Left hindlimb (tissue), 1 donor: ENCODE measurements at places on chromosomes 16 and 17.

DNA sequence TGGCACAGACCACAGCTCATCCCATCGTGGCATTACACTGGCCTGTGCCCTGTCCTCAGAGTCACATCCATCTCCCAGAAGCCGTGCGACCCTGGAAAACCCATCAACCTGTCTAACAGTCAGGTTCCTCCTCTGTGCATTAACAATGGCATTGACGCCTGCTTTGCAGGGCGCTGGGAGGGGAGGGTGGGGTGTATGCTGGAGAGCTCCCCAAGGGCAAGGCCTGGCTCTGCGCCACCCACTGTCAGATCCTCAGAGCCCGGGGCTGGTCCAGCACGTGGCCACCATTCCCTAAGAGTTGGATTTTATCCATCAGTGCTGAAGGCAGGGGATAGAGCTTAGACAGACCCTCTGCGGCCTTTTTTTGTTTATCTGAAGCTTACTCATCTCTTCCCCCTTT is 28.7 kb downstream of the NOS2 start:
- no peak for DNase-seq

DNA sequence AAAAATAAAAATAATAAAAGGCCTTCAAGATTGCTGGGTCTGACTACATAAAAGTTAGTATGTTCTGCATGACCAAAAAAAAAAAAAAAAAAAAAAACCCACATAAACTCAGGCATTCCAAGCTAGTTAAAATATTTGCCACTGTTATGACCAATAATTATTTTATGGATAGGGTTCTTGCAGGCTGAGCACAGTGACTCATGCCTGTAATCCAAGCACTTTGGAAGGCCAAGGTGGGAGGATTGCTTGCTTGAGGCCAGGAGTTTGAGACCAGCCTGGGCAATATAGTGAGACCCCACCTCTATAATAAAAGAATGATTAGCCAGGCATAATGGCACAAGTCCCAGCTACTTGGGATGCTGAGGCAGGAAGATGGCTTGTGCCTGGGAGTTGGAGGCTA is 8.1 kb downstream of the SCNN1B start:
- no peak for DNase-seq

GRCh38 chr17:28741358-28742349 is 2.2 kb upstream of the TRAF4 start:
- DNase-seq, result no peak

- no peak for DNase-seq
Observed at GRCh38 chr16:56793492-56793891, 63.6 kb downstream of the NUP93 start.

DNA sequence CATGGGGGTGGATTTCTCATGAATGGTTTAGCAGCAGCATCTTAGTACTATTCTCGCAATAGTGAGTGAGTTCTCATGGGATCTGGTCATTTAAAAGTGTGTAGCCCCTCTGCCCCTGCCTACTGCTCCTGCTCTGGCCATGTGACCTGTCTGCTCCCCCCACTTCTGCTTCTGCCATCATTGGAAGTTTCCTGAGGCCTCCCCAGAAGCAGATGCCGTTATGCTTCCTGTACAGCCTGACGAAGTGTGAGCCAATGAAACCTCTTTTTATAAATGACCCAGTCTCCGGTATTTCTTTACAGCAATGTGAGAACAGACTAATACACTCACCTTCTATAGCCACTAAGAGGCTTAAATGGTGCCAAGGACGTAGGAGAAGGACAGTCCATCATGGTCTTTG is 51.5 kb downstream of the NOL11 start:
- no peak for DNase-seq

DNA sequence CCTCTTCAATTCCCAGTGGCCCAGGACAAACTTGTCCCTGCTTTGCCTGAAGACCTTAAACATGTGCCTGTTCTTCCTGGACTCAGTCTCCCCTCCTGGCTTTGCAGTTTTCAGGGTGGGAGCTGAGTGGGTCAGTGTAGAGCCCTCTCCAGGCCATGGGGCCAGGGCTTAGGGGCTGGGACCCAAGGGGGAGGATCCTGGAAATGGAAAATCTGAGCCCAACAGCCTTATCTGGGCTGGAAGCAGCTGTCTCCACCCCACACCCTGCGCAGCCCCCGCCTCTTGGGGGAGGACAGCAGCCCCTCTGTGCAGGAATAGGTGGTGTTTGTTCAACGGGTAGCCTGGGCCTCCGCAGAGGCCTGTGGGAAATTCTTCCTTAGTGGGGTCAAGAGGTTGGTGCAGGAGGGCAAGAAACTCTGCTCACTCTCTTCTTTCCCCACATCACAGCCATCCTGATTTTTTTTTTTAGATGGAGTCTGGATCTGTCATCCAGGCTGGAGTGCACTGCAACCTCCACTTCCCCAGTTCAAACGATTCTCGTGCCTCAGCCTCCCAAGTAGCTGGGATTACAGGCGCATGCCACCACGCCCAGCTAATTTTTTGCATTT is 6.8 kb upstream of the SMTNL2 start:
- DNase-seq, result no peak

GRCh38 chr17:1221209-1221608 is 41.4 kb upstream of the ABR start:
- no peak for DNase-seq

DNA sequence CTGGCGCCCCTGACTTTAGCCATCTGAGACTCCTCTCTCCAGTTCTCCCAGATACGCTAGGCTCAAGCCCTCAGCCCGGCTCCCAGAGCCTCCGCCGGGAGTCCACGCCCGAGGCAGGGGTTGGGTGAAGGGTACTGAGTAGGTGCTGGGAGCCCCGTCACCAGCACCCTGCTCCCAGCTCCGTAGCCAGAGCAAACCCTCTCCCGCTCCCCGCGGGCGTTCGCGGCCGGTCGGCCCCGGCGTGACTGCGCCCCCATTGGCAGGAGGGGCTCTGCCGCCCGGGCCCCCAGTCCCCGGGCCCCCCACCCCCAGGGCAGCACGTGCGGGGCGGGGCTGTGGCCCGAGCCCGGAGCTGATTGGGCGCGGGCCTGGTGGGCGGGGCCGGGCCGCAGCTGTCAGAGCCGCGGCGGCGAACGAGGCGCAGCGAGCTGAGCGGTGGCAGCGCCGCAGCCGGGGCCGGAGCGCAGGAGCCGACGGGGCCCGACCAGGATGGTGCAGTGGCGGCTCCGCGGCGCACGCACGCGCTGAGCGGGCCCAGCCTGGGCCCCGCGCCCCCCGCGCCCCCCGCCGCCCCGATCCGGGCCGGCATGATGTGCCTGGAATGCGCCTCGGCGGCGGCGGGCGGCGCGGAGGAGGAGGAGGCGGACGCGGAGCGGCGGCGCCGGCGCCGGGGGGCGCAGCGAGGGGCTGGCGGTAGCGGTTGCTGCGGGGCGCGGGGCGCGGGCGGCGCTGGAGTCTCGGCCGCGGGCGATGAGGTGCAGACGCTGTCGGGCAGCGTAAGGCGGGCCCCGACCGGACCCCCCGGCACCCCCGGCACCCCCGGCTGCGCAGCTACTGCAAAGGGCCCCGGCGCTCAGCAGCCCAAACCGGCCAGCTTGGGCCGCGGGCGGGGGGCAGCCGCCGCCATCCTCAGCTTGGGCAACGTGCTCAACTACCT is at the start of gene SPNS2:
Gene SPNS2 (plus strand): TSS at position 421 of the 937 bp plus-strand sequence. CDS start 167 bp downstream, at position 588.
- peak; percentile 74 for DNase-seq

- DNase-seq, result no peak
Observed at GRCh38 chr17:9432134-9432885, 143.3 kb downstream of the STX8 start.

DNA sequence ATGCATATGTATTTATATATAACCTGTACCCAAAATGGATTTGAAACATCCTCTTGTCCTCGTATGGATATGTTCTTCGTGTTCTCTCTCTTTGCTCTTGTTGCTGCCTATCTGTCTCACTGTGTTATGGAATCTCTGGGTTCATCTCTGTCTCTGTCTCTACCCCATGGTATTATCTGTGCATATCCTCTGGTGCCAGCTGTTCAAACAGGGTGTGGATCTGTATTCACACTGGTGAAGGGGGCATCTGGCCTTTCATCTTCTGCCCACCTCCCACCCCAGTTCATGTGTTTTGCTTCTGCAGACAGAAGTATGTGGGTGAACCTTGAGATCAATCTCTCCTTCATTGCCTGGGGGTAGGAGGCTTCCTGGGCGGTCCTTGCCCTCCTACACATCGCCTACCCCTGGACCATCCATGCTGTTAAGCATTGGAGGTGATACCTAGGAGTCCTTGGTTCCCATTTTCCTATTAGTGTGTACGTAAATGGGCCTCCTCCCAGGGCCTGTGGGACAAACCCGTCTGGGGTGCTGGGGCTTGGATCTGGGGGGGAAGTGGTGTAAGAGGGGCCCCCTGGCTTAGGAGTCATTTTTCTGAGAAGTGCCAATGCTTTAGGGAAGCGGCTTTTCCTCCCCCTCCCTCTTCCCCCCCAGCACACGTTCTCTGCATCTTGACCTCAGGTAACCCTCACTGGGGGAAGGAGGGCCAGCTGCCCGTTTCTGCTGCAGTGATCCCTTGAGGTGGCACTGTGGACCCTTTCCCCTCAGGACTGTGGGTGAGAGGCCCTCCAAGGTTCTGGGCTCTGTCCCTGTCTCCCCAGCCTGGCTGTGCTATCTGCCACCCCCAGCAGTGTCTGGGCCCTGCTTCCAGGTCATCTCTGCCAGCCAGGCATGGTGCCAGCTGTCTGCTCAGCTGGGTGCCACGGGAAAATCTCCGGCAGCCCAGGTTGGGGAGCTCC is 21.1 kb downstream of the RARA start:
- no peak for DNase-seq

DNA sequence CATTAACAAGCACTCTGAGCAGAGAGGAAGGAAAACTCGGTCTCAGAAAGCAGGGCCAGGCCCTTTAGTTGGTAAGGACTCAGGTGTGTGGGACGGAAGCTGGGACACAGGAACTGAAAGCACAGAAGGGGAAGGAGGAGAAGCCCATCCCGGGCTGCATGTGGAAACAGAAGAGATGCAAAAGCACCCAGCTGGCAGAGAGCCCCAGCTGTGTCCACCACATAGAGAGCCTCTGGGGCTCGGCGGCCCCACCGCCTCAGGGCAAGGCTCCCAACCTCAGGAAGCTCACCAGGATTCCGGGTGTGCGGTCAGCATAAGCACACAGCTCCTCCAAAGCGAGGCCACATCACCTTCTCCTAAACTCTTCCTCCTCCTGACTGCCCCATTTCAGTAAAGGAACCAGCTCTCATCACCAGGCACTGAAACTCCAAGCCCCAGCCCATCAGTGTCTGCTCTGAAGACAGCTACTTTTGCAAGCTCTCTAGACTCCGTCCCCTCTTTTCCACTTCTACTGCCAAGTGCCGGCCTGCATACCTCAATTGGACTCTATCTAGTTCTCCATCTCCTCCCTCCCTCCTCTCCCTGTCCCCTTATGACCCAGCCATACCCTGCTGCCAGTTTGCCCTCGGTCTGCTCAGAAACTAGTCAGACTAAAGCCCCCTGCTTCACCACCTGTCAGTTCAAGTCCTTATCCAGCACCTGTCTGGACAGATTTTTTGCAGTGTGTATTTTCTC is 6.0 kb downstream of the ST3GAL2 start:
- DNase-seq, result no peak

DNA sequence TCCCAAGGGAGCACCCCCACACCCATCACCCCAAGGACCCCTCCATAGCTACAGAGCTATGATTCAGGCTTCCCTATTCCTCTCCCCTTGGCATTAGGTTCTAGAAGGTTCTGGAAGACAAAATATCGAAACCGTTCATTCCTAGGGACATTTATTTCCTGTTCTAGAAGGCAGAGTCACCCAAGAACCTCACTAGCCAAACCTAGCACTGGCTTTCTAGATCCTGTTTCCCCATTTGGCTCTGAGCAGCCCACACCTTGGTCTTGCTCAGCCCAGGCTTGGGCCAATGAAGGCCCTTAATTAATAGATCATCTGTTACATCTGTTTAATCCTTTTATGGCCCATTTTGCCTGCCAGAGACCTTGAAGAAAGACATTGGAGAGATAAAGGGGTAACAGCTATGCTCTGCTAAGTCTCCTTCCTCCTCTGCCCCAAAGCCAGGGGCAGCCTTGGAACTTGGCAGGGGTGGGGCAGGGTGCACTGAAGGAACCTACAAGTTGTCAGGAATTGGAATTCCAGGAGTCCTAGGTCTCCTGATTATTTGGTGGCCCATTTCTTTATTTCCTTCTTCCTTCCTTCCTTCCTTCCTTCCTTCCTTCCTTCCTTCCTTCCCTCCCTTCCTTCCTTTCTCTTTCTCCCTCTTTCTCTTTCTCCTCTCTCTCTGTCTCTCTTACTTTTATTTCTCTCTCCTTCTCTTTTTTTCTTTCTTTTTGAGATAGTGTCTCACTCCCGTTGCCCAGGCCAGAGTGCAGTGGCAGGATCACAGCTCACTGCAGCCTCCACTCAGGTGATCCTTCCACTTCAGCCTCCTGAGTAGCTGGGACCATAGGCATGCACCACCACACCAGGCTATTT is 8.7 kb upstream of the FZD2 start:
- no peak for DNase-seq

GRCh38 chr17:63573634-63574033 is 23.4 kb downstream of the DCAF7 start:
- no peak for DNase-seq

GRCh38 chr16:85158743-85159178 is 46.5 kb upstream of the CIBAR2 start:
- DNase-seq, result peak; percentile 32

DNA sequence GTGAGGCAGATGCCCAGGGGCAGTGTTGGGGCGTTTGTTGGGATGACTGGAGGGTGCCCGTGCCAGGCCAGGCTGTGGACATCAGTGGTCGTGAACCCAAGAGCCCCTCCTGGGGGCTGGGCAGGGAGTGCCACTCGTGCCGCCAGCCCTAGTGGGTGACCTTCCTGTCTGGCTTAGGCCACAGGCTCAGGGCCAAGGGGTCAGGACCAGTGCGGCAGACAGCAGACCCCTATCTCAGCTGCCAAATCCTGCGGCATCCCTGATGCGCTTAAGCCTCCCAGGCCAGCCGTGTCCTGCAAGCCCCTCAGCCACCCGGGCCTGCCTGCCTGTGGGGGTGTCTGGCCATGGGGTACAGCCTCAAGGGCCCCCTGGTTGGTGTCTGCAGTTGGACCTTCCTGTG is 14.7 kb downstream of the PRSS27 start:
- DNase-seq, result no peak

GRCh38 chr17:17681744-17682292 is 560 bp downstream of the RAI1 start:
- peak; percentile 67 for DNase-seq

GRCh38 chr17:47717261-47717697 is 15.8 kb upstream of the TBX21 start:
- DNase-seq, result no peak

DNA sequence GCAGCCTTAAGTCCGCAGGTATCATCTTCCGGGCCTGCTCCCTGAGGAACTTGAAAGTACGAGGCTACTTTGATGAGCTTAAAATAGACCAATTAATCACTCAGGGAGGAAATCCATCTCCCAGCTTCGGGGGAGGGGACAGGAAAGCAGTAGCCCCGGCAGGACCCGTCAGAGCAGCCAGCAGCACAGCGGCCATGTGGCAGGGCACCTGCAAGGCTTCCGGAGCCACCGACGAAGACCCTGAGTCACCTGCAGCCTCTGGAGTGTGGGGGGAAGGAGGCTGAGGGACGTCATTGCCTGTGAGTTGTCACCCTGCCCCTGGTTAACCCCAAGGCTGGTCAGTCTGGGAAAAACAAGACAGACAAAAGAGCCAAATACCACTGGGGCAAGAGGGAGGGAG is 4.4 kb upstream of the CYB561 start:
- no peak for DNase-seq

GRCh38 chr16:73202161-73202729 is 154.3 kb upstream of the ZFHX3 start:
- peak; percentile 78 for DNase-seq

- no peak for DNase-seq
Observed at GRCh38 chr17:2051933-2052559, 2.9 kb upstream of the HIC1 start.
